ENCODE measurements at places on chromosomes 4 and X.

DNA sequence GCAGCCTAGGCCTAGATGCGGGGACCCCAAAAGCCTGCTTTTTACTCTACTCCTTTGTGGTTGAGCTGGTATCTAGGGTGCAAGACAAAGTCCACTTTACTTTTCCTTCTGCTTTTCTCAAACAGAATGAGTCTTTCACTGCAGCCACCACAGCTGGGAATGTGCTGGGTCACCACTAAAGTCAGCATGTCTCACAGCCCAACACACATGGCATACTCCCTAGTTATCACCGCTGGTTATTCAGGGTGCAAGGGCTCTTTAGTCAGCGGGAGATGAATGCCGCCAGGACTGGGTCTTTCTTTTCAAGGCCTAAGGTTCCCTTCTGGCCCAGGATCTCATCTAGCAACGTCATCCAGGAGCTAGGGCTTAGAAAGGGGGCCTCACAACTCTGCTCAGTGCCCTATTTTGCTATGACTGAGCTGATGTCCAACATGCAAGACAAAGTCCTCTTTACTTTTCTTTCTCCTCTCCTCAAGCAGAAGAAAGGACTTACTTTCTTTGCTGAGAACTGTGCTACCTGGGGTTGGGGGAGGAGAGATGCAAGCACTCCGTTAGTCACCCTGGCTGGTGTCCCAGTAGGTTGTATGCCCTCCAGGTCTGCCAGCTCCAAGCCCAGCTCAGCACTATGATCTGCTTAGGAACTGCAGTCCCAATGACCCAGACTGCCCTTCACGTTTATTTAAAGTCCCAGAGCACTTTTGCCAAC lies 22.9 kb upstream of the STPG2 start:
- DNase-seq: peak; percentile 64

DNA sequence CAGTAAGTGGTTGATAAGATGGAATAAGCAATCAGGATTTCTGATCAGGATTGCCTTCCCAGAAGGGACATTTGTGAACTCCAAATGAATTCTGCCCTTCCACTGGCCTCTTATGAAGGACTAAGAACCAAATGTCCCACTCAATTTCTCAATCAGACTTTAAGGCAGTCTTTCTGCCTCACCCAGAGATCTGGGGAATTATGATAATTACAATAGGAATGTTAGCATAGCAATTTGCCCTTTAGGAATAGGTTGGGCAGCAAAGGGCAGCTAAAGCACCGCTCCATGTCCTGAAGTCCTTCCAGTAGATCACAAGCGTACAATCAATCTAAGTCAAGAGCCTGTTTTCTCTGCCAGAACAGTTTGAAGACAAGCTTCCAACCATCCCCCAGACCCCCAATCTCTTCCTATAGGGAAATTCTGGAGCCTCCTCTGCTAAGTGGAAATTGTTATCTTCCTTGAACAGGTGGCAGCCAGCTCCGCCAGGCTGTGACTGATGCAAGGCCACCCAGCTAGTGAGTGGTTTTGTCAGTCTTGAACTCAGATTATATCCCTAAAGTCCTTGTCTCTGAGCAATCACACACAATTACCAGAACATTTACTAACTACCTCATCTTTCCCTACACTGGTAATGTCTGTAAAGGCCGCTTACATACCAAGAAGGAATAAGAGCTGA lies 18.6 kb downstream of the NKX3-2 start:
- no peak for DNase-seq

DNA sequence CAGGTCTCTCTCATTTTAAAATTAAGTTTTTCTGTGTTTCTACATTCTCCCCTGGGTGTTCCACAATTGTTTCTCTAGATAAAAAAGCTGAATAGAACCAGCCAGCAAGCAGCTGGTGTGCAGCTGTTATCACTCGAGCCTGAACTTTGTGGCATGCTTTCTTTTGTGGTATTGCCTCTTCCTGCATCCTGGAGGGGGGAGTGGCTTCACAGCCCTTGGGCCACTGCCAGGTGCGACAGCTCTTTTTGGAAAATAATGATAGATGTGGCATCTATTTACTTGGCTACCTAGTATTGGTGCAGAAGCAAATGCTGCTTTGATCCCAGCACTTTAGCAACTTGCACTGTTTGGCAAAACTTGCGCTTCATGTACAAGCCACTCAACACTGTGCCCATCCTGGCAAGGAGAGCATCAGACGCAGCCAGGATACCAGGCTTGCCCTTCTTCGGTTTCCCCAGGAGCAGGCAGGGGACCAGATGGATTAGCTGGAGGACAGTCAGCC lies 69.4 kb downstream of the HMGB2 start:
- DNase-seq: no peak

DNA sequence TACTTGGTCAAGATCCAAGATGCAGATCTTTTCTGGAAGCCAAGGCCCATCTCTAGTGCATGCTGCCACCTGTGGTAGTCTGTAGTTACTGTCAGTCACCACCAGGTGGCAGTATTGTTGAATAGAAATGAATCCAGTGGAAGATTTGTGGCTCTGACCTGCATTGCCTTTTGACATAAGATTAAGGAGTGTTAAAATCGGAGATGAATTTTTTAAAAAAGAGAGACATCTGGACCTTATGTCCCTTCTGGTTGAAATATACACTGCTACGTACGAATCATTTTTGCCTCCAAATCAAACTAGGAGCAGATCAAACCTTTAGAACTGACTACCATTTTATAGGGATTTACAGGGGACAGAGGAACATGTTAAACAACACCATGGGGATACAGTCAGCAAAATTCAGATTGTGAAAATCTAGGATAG lies 46.9 kb upstream of the RHOH start:
- DNase-seq: peak; percentile 40

- DNase-seq: no peak
Observed at GRCh38 chr4:175412161-175412560, 399.9 kb downstream of the GPM6A start.

DNA sequence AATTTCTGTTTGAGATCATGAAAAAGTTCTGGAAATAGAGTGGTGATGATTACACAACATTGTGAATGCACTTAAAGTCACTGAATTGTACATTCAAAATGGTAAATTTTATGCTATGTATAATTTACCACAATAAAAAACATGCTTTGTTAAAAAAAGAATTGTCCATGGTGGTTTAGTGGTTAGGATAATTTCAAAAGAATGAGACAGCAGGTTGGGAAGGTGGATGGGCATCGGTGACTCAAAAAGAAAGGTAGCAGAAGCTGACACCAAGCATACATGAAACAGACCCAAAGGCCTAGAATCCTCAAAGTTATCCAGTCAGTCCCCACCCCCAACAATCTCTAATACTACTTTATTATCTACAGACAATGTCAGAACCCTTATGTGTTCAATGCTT lies 91.1 kb downstream of the MSN start:
- DNase-seq: no peak

DNA sequence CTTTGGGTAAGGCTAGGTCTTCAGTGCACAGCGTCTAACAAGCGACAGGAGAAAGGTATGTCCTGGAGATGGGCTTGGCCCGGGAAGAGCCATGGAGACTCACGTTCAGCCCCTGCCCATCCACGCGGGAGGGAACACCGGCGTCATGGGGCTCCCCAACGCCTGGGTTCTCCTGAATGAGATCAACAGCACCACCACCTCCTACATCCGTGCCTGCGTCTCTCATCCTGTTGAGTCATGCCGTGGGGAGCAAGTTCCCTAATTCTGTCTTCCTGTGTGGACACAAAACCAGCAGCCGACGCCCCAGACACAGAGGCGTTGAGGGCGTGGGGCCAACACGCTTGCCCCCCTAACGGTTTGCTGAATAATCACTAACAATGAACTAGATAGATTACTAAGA lies 20.1 kb upstream of the IL3RA start:
- DNase-seq: peak; percentile 88

DNA sequence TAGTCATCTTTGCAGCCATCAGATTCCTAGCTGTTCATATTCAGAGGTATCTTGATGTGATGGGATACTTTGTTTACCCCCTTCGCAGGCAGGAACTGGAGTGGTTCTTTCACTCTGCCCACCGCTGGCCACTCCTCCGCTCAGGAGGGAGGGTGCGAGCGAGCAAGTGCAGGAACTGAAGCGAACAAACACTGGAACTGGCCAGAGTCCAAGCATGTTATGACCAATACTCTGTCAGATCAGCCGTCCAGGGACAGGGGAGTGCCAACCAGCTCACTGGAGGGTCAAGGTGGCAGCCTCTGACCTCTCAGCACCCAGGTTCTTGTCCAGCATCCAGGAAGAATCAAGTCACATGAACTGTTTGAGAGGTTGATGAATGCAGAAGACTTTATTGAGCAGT lies 18.0 kb upstream of the MANBA start:
- peak; percentile 37 for DNase-seq

All from left lung (tissue), 14 donors.